ENCODE measurements at places on chromosomes 5 and 9. TPM values are rescaled to one million over a fixed set of nuclear protein-coding genes. Genes with fewer than 3 reads are reported as not detected.

- DNase-seq = no peak
Observed at GRCh38 chr9:76772686-76773445, 8.6 kb downstream of the PCA3 start.

- peak; percentile 30 for DNase-seq
Observed at GRCh38 chr9:100472788-100473275, at the start of gene TMEFF1. TMEFF1 (plus strand) TSS chr9:100473149; CDS start chr9:100473545, 396 bp downstream.

DNA sequence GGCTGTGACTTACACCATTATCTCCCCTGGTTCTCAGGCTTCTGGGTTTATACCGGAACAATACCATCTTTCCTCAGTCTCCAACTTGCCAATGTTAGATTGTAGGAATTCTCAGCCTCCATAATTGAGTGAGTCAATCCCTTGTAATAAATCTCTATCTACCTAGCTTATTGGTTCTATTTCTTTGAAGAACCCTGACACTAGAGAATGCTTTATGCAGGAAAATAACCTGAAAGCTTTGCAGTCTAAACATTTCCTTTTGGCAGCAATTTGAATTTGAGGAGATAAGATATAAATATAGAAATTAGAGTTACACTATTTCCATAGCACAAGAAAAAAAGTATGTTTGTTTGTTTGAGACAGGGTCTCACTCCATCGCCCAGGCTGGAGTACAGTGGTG, 278.1 kb upstream of the CDH18 start:
- DNase-seq = no peak

DNA sequence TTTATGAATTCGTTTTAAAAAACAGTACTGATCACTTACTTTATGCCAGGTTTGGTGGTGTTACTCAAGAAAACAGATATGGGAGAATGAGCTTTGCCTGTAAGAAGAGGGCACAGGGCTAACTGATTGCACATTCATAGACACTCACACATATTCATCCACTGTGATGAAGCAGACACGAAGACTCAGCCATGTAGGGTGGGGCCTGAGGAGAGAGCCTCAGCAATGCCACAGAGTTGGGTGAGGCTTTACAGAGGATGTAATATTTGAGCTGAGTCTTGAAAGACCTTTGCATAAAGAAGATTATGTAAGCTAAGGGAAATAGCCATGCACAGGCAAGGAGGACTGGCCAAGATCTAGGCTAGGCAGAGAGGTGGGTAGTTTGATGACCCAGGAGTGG, 472.8 kb downstream of the PSAT1 start:
- no peak for DNase-seq

DNA sequence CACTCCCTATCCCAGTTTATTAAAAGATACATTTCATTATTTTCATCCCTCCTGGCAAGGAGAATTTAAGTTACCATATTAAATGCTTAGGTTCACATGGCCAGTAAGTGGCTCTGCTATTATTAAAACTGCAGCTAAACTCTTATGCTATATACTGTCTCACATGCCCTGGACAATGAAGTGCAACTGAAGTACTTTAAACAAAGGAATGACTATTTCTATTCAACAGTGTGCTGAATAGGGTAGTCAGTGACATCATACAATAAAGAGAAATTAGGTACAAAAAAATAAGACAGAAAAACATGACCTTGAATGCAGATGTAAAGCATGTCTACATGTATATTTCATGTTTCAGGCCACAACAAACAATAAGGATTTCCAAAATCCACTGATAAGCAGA, 282.6 kb upstream of the SMC2 start:
- DNase-seq = no peak

DNA sequence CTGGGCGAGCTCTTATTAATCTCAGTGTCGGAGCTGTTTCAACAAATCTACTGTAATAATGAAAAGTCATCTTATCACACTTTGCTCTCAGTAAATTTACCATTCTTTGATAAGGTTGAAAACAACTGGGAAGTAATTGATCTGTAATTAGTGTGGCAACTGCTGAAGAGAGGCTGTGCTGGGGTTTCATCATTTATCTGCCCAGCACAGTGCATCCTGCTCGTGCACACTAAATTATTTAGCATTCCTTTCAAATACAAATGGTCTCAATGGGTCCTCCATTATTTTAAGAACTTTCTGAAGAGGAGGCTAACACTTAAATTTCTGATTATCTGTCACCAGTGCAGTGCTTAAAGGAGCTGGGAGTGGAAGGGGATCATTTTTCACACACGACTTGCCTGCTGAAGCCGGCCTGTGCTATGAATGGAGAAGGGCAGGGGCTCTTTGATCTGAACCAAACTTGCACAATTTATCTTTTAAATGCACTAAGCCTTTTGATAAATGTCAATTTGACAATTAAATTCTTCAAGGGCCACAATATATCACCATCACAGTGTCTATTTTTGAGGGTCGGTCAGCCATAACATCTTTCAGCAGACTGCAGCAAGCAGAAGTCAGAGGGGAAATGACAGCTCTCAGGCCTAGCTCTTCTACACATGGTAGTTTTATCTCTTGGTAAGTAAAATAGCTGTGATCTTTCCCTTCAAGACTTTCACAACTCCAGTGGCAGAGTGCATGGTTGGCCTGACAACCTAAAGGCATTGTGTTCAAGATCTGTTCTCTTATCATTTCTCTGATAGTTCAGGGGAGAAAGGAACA, 106.4 kb upstream of the EFNA5 start:
- DNase-seq = no peak

GRCh38 chr5:140628711-140629110, 4.3 kb downstream of the CD14 start:
- no peak for DNase-seq

GRCh38 chr9:90287567-90288274, 354.9 kb downstream of the DIRAS2 start:
- no peak for DNase-seq

DNA sequence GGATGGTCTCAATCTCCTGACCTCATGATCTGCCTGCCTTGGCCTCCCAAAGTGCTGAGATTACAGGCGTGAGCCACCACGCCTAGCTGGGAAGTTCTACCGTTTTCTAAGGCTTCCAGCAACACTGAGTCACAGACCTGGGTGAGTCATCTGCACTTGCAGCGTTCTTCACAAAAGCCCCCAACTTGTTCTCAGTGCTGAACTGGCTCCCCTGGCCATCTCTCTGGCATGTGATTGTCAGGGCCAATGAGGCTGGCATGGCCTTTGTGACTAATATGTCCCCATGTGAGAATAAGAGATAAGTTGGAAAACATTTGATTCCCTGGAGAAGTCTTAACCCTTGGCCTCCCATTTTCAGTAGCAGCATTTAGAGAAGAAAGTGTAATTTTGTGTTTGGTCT, 124.4 kb downstream of the WDR41 start:
- no peak for DNase-seq

DNA sequence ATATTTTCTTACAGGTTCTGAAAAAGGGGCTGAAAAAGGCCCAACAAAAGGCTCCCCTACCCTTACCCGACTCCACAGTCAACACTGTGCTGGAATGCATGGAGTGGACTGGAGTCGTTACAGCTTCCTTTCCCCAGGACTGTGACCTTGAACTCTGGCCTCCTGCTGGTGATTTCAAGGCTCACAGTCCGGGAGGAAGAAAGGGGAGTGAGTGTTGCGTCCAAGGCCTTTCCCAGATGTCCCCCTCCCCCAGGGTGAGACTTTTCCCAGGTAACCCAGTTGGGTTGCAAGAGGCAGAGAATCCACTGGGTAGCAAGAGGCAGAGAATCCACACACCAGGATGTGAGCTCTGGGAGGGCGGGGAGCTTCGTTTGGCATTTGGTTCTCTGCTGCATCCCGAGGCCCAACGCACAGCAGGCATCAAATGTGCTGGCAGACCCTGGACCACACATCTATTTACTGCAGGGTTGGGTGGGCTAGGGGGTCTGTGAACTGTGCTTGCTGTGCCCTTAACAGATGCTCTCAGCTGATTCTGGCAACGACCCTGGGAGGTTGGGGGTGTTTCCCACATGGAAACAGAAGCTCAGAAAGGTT, 37.5 kb downstream of the FABP6 start:
- peak; percentile 50 for DNase-seq

- DNase-seq = no peak
Observed at GRCh38 chr9:124790301-124790700, 13.4 kb downstream of the OLFML2A start.

DNA sequence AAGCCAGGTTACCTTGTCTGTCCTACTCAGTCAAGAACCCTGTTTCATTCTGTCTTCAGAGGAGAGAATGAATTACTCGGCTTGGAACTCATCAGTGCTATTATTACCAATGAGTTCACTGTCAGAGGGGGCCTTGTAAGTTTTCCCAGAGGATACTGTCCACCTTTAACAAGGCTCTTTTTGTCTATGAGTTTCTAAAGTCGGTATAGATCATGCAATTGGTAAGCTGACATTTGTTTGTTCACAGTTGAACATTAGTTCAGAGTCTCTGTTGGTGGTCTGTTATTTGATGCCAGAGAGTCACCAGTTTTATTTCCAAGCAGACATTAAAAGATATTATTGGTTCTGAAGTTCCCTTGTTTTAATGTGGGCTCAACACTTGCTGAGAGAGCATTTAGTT, 58.1 kb upstream of the DHFR start:
- peak; percentile 73 for DNase-seq

GRCh38 chr9:121297389-121297788, 29.4 kb downstream of the GSN start:
- DNase-seq = no peak

The FUBP3 gene
- 28.7 TPM for polyA plus RNA-seq

The PGM5 gene
- polyA plus RNA-seq = not detected

The FANCG gene
- 14.4 TPM for polyA plus RNA-seq

The CDC20B gene
- not detected for polyA plus RNA-seq

The ERMP1 gene
- polyA plus RNA-seq = 46.8 TPM

The SH3RF2 gene
- 2.8 TPM for polyA plus RNA-seq
